ENCODE measurements at places on chromosomes 12 and 14.

DNA sequence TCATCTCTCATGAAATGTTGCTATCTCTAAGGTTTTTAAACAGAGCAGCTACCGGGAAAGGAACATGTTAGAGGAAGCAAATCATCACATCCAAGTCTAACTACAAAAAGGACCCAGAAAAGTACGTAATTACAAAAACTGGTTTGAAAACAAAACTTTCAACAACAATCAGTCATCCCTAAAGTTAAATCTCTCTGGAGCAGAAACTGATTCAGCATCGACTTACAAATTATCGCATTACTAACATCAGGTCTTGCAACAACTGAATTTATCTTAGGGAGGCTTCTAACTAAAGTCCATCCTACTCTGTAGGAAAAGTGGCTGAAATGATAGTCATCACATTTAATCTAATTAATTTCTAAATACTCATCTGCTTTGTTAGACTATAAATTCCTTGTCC, 137.0 kb downstream of the MED13L start:
- no peak for DNase-seq

GRCh38 chr14:65910108-65910786, 497.7 kb downstream of the FUT8 start:
- peak; percentile 57 for DNase-seq

GRCh38 chr12:67222302-67222701, 46.9 kb upstream of the CAND1 start:
- DNase-seq: peak; percentile 50

DNA sequence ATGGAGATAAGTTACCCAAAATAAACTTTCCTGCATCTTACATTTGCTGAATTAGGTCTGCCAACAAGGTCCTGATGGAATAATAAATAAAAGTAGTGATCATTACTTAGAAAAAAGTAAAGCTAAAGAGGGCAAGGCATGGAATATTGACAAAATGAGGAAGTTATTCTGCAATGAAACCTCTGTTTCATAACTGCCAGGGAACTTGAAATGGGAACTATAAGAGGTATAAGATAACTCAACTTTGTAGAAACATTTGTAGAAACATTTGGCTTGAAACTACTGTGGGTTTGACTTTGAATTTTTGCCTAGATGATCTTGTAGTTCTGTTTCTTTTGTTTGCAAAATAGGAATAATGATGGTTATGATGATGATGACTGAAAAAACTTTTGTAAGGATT, 18.7 kb upstream of the YBX3 start:
- no peak for DNase-seq

DNA sequence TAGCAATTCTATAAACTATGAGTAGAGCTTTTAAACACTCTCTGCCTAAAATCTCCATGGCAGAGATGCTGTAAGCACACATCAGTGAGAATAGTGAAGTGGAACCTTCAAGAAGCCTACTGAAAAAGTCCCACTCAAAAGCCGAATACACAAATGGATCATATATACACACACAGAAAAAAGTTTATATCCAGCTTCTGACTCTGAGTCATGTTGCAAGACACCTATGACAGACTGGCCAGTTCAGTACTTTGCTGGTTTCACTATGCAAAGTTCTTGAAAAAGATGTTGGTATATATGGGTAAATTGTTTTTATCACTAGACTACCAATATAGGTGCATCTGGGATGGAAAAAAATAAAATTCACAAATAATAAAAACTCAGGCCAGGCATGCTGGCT, 126.1 kb downstream of the KCNK10 start:
- no peak for DNase-seq

- peak; percentile 87 for DNase-seq
Observed at GRCh38 chr12:100163416-100164152, 20.9 kb upstream of the BLTP3B start.

DNA sequence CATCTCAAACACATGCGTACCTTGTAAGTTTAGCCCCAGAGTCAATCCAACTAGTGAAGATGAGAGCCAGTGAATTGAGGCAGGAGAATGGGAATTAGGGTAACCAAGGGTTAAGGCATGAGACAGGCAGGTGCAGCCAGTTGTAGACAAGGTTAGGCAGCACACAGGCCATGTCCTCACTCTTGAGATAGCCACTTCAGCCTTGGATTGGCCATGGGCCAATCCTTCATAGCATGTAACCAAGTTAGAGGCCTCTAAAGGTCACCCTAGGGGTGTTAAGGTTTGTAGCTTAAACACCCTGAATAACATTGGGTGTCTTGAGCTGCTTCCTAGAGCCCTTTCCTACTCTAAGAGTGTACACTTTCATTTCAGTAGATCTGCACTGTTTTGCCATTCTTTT, 208.2 kb upstream of the RBM19 start:
- no peak for DNase-seq

DNA sequence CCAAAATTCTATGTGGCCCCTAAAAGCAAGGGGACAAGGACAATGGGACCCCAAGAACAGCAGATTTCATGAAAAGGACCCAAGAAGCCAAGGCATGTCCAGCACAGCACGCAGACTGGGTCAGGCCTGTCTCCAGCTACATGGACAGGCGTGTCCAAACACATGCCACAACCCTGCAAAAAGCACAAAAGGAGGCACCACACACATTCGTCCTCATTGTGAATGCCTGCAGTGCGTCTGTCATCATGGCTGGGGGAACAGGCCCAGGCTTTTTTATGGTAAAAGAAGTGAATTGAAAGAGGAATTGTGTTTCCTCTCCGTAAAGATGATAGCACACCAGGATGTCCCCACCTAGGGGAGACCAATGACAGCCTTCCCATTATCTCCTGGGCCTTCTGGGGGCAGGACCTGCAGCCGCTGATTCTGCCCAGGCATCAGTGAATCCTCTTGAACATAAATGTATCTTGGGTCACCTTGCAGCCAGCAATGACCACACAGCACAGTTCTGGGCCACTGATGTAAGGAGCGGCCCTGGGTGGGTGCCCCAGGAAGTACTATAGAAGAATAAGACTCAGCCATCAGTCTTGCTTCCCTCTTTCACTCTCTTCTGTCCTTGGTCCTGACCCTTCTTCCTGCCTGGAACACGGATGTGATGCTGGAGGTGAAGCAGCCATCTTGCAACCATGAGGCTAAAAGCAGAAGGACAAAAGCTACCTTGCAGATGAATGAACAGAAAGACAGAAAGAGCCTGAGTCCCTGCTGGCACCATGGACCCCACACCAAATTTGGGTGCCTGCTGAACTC, 29.8 kb upstream of the C14orf180 start:
- no peak for DNase-seq

- no peak for DNase-seq
Observed at GRCh38 chr14:64253672-64254071, 40.5 kb downstream of the ESR2 start.

DNA sequence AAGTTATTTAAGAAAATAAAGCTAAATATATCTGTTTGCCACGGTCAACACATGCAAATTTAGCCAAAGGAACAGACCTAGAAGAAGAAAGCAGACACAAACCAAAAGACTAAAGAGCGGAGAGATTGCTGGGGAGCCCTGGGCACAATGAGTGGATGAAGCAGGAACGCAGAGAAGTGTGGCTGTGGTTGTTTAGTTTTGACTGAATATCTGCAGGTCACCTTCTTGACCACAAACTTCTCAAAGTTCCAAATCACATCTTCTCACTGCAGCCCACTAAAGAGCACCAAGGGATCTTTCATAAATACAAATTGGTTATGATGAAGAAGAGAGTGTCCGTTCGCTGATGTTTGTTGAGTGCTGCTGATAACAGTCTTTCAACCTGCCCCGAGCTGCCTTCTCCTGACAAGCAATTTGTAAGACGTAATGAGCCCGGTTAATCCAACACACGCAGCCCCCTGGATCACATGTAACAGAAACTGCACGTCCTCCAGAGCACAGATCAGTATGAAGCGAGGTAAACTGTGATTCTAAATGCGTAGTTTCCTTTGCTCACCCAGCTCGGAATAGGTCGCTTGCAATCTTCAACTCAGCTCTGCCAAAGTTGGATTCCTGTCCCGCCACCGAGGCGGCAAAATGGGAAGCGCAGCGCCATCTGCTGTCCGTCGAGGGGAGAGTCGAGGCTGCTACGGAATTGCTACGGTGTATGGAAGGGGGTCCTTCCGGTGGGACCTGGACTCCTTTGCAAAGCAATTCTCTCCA, 120.8 kb downstream of the GXYLT1 start:
- peak; percentile 16 for DNase-seq

DNA sequence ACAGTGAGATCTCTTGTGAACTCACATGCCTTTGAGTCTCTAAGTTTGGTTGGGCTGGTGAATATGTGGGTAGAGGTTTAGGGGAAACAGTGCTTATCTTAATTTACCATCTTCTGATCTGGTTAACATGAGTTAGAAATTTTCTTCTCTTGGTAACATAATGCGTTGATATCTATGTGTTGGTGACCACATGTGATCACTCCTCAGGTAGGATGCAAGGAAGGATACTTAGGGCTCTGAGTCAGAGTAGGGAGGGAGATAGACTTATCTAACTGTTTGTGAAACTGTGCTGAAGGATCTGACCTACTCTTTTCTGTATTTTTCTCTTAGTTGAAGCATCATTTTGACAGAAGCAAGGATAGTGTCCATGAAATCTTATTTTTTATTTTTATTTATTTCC, 23.1 kb downstream of the FAM234B start:
- DNase-seq: no peak

DNA sequence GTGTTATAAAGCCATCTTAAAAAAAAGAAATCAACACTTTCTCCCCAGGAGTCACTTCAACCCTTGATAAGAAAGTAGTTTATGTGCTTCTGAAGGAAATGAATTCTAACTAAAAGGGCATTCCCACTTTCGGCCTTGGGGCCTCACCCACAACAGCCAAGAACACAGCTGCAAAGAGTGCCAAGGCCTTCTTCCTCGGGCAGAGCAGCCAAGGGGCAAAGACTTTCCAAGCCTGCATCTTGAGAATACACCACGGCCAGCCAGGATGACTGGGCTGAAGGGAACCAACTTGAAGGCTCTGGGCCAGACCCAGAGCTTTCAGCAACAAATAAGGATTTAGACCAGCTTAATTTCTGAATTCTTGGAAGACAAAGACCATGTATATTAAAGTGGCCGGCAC, 60.4 kb upstream of the FOXN3 start:
- no peak for DNase-seq

GRCh38 chr12:41333974-41334373, 145.9 kb downstream of the PDZRN4 start:
- DNase-seq: no peak

- DNase-seq: no peak
Observed at GRCh38 chr14:93078870-93079269, 36.9 kb downstream of the ITPK1 start.

DNA sequence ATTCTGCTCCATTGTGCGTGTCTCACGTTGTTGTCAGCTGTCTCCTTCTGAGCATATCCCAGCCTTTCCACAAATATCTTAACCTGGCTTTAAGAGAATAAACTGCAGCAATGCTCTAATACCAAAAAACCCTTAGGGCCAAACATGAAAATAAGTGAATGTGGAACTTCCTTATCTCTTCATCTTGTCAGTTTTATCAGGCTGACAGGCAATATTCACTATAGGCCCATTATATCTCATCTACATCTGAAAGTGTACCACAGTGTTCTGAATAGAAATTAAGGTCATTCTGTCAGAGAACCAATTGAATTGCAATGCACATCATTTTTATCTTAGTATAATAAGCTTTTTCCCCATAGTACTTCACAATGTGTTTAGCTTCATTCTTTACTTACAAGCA, 933.1 kb upstream of the FBXO33 start:
- no peak for DNase-seq

DNA sequence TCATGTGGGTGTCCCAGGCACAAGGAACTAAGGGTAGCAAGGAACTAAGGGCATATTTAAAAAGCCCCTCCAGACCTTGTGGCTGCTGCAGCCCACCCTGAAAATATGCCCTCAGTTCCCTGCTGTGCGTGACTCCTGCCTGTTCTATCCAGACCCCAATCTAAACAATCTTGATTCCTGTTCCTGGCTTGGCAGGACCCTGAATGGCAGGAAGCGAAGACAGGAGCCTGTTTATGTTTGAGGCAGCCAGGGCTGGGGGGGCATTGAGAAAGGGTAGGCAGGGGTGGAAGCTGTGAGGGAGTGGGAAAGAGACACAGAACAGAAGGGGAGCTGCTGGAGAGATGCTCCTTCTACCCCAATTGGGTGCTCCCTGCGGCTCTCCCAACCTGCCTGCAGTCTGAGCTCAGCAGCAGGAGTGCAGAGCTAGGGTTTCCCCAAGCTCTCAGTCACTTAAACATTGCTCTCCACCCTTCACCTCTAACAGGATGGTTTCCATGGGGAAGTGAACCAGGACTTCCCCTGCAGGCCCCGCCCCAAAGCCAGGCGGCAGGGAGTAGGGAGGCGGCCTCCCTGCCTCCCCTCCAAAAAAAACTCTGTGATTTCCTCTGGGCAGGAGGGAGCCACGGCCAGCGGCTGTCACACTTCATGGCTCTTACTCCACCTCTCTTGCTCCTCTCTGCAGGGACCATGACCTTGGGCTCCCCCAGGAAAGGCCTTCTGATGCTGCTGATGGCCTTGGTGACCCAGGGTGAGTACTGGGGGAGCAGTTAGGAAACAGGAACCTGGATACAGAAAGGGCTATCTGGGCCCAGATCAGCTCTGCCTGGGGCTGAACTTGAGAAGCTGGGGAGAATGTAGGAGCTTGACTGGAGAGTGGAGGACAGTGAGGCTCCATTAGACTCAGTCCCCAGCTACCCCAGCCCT, 4.7 kb downstream of the ACVRL1 start:
- DNase-seq: no peak

DNA sequence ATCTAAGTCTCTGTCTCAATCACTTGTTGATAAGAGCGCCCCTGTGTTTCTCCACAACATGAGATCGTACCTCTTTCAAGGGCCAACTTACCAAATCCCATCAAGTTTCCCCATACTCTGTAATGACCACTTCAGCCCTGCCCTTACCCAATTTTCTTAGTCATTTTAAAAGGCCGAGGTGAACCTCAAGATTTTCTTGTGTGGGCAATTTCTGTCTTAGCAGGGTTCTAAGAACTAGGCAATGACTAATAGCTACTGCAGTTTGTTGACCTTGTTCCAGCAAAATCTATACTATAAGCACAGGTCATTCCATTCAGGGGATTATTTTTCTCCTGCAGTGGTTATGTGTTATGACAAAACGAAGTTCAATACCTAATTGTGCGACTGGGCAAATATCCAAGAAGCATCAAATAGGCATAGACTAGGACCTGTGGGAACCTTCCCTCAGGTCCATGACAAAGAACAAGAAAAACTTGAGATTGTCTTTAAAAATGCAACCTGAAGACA, 359.8 kb downstream of the PCNX1 start:
- no peak for DNase-seq

DNA sequence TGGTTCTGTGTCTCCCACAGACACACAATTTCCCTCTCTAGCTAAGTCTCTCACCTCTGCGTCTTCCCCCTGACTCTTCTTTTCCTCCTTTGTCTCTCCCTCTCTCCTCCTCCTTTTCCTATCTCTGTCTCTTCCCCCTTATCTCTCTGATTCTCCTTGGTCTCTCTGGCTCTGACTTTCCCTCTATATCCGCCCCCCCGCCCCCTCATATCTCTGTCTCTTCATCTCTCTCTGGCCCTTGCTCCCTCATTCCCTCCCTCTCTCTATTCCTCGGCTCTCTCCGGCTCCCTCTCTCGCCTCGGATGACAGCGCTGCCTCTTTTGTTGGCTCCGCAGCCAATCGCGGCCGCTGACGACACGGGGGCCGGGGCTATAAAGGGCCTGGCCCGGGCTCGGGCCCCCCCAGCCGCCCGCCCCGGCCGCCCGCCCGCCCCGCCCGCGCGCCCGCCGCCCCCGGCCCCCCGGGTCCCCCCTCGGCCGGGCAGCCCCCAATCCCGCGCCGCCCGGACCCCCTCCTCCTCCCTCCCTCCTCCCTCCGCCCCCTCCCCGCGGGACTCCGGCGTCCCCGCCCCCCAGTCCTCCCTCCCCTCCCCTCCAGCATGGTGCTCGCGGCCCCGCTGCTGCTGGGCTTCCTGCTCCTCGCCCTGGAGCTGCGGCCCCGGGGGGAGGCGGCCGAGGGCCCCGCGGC, at the start of gene GDF11:
GDF11 (plus strand) TSS at position 404 of the 687 bp plus-strand sequence; CDS start at position 599, 195 bp downstream.
- peak; percentile 60 for DNase-seq

Data from NCI-H446 treated with DMSO at 0.1 percent for 48 hours (cell line).